ENCODE measurements at places on chromosomes 12 and 14. TPM values are rescaled to one million over a fixed set of nuclear protein-coding genes. Genes with fewer than 3 reads are reported as not detected.

DNA sequence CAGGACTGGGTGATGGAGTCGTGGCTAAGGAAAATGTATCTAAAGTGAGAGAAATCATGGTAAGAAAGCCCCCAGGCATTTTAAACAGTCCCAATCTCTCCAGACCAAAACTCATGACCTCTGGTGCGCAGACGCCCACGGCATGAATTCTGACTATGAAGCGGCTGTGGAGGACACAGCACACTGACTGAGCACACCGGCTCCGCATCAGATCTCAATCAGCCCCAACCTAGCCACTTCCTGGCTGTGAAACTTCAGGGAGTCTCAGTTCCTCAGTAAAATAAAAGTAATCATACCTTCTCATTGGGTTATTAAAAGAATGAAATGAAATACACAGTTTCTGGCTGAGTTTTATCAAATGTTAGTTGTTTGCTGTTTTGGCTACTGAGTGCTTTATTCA is 38.7 kb downstream of the SETD3 start:
- no peak for DNase-seq

HOXC10 gene
- not detected for total RNA-seq

RNASE7 gene
- total RNA-seq, result not detected

ITGA7 gene
- total RNA-seq, result 14.7 TPM

DNA sequence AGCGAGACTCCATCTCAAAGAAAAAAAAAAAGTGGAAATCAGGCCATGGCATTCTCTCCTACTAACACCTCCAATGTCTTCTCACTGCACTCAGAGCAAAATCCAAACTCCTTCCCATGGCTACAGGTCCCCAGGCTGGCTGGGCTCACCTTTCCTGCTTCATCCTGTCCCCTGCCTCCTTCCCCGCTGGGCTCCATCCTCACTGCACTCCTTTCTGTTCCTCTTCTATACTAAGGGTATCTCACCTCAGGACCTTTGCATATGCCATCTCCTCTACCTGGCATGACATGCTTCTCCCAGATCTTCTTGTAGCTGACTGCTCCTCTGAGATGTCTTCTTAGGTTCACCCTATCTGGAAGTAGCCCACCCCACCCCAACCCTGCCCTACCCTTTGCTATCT is 111.1 kb downstream of the DPF3 start:
- DNase-seq, result no peak

GRCh38 chr12:90987520-90987919 is 17.3 kb downstream of the EPYC start:
- DNase-seq, result no peak

- DNase-seq, result no peak
Measured at GRCh38 chr14:62497708-62498107, 547.5 kb downstream of the KCNH5 start.

SERPINA3 gene
- total RNA-seq, result 36.4 TPM

DNA sequence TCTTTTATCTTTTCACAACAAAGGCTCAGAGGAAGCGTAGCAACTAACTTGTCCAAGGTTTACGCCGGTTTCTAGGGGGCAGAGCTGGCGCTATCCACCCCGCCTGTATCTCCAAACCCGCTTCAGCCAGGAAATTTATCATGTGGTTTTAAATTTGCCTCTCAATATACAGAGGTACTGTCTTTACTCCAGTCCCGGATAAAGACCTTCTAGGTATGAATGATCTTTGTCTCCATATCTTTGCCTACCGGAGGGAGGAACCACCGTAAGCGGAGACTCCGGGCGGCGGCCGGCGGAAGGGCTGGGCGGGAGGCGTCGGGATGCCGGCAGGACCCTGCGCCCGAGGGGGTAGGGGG is 693 bp upstream of the RIMKLB start:
- DNase-seq, result no peak

DNA sequence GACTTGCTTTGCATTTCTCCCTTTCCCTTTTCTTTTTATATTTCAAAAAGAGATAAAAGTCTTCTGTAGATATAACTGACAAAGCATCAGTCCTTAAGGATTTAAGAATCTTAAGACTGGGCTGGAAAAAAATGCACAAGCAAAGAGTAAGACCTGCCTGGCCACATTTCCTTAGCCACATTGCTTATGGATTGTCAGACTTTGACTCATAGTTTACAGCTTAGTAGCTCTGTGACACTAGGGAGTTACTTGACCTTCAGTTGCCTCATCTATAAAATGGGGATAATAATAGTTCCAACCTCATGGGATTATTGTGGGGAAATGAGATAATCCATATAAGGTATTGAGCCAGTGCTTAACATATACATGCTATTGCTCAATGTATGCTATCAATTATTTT is 66.4 kb upstream of the STK38L start:
- no peak for DNase-seq

ENDOU gene
- total RNA-seq, result 0.32 TPM

FOXN4 gene
- not detected for total RNA-seq

GRCh38 chr12:109549613-109550270 is 23.6 kb downstream of the MMAB start:
- no peak for DNase-seq

DNA sequence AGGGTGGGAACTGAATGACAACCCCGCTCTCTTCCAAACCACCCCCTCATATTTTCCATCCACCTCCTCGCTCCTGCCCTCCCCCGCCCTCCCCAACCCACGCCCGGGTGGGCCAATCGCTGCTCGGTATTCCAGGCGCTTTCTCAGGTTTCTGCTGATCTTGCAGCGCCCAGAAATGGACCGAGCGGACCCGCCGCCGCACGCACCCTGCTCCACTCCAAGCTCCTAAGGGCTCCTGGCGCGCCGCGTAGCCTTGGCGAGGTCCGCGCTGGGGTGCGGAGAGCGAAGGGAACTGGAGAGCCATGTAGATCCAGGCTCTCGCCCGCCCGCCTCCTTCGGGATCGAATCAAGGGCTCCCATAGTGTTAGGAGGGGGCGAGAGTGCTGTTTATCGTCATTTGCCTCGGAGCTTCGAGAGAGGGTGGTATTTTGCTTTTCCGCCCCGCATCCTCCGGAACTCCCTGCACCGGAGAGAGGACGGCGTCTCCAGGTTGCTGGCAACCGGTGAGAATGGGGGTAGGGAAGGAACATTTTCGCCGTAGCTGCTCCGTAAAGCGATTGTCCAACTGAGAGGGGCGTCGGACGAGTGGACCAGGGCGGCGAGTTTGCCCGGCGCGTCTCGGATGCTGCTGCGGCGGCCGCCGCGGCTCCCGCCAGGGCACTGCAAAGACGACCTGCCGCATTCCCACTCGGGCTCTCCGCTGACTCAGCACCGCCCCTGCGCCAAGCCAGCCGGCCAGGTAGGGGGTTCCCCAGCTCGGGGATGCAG is at the start of gene KCNA1:
Gene KCNA1, plus strand, starts transcription at position 172 of the 768 bp plus-strand sequence. CDS start 1,474 bp downstream, outside the sequence.
- no peak for DNase-seq

- DNase-seq, result no peak
Measured at GRCh38 chr12:16607906-16608775, 2.2 kb upstream of the LMO3 start.

IRAK3 gene
- total RNA-seq, result 44.6 TPM

DNA sequence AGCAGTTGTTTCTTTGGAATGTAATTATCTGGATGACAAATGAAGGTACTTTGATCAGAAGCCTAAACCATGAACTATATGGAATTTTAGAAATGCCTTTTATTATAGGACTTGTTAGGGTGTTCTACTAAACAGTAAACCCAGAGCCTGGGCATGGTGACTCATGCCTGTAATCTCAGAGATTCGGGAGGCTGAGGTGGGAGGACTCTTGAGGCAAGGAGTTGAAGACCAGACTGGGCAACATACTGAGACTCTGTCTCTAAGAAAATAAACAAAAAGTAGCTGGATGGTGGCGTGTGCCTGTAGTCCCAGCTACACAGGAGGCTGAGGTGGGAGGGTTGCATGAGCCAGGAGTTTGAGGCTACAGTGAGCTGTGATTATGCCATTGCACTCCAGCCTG is 23.9 kb downstream of the PALS1 start:
- DNase-seq, result no peak

PPFIA2 gene
- total RNA-seq, result 1.4 TPM

GRCh38 chr14:100755649-100756048 is 29.0 kb downstream of the DLK1 start:
- DNase-seq, result no peak

DNA sequence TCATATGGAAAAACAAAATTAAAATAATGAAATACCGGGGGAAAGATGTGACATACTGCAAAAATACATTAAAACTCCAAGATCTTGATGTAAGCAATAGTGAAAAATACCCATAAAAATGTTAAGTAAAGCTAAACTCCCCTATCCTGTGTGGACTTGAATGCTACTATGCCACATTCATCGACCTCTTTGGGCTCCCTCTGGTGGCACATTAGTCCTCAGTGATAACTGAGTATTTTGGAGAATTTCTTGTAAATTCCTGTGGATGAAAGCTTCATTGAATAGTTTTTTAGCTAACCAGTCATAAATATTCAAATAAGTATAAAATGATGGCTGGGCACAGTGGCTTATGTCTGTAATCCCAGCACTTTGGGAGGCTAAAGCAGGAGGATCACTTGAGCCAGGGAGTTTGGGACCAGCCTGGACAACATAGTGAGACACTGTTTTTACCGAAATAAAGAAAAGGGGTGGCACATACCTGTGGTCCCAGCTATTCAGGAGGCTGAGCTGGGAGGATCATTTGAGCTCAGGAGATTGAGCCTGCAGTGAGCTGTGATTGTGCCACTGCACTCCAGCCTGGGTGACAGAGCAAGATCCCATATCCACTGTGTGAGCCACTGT is 42.4 kb upstream of the SGPP1 start:
- DNase-seq, result no peak

DNA sequence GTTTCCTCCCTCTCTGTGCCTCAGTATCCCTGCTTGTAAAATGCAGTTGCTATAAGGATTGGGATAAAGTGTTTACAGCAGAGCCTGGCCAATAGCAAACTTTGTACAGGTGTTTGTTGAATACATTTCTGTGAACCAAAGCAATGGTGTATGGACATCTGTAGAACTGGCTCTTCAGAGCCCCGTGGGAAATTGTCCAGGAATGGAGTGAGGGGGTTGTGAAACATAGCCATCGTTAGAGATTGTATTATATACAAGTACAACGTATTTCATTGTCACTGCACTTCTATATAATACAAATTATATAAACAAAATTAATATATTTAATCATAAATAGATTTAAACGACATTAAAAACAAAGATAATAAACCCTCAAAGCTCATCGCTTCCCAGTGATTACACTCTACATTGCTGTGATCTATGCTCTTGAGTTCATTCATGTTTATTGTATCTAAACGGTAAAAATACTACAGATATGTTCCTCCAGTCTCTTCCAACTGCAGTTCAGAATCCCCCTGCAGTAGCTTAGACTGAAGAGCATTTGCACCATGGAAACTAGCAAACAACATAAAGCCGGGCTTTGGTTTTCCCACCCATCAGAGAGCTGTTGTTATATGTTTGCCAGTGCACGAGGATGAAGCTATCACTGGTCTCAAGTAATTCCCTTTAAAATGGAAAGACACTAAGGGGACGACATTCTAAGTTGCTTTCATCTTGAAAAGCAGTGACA is 216.7 kb downstream of the TMEM132C start:
- DNase-seq, result no peak

DNA sequence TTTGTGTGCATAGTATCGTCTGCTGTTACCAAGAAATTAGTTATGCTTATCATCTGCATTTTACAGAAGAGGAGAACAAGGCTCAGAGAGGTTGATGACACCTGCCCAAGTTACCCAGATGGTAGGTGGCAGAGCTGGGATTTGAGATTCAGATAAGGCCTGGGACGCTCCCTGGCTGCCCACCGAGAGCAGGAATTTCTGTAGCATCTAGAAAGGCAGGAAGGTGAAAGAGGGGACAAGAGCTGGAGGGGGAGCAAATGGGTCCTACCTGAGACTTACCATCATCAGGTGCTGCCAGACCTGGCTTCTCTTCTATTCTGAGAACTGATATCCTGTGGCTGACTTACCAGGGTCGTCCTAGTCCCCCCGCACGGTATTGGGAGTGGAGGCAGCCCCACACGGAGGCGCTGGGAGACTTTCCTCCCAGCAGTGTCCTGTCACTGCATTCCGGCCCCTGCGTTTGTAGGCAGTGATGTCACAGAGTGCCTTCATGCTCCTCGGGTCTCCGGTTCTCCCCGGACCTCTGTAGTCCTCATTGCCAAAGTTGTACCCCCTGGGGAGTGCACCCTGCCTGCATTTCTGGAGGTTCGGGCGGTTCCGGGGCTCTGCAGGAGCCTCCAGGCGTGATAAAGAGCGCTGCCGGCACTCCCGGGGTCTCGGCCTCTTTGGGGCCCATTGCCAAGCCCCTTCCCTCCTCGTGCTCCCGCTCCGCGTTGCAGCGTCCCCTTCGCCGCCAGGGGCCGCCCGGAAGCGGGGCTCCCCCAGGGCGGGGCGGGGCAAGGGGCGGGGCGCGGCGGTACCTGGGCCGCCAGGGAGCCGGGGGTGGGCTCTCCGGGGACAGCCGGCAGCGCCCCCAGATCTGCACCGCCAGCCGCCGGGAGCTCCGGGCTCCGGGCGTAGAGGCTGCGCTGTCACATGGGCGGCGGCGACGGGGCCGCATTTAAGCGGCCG is at the start of gene CABP1:
Gene CABP1, plus strand, starts transcription at position 856 of the 951 bp plus-strand sequence. Its CDS starts 60 bp downstream, at position 916.
- DNase-seq, result no peak

VDR gene
- total RNA-seq, result 28.7 TPM

GRCh38 chr12:65188179-65188701 is 18.9 kb downstream of the LEMD3 start:
- no peak for DNase-seq

- DNase-seq, result no peak
Measured at GRCh38 chr14:34890937-34891336, 15.8 kb upstream of the BAZ1A start.

CLEC2A gene
- not detected for total RNA-seq

IL31 gene
- total RNA-seq, result not detected

GRCh38 chr12:126704609-126705008 is 1562.4 kb upstream of the TMEM132C start:
- no peak for DNase-seq

- peak; percentile 90 for DNase-seq
Measured at GRCh38 chr14:73740618-73741326, 26.6 kb upstream of the PNMA1 start.

GRCh38 chr14:105199093-105199492 is 18.0 kb upstream of the NUDT14 start:
- DNase-seq, result no peak

- no peak for DNase-seq
Measured at GRCh38 chr14:20441461-20441860, 5.5 kb upstream of the KLHL33 start.

CYP27B1 gene
- 2.0 TPM for total RNA-seq

DNA sequence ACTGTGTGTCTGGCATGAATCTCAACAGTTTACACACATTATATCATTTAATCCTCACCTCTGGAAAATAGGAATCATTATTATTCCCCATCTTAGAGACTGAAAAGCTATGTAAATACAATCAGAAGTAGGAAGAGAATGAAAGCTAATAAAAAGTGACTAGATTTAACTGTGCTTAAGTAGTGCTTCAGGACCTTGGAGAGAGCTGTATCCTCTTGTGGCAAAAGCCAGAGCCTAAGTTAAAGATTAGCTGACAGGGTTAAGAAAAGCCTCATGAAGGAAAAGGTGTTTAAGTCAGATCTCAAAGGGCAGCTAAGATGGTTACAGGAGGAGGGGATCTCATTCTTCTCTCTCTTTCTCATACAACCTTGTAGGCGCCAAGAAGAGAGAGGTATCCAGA is 65.3 kb upstream of the TMEM233 start:
- no peak for DNase-seq
